ENCODE measurements at places on chromosomes 1 and 21.

- DNase-seq: no peak
Measured at GRCh38 chr1:27364696-27365371, 1.9 kb downstream of the MAP3K6 start.

DNA sequence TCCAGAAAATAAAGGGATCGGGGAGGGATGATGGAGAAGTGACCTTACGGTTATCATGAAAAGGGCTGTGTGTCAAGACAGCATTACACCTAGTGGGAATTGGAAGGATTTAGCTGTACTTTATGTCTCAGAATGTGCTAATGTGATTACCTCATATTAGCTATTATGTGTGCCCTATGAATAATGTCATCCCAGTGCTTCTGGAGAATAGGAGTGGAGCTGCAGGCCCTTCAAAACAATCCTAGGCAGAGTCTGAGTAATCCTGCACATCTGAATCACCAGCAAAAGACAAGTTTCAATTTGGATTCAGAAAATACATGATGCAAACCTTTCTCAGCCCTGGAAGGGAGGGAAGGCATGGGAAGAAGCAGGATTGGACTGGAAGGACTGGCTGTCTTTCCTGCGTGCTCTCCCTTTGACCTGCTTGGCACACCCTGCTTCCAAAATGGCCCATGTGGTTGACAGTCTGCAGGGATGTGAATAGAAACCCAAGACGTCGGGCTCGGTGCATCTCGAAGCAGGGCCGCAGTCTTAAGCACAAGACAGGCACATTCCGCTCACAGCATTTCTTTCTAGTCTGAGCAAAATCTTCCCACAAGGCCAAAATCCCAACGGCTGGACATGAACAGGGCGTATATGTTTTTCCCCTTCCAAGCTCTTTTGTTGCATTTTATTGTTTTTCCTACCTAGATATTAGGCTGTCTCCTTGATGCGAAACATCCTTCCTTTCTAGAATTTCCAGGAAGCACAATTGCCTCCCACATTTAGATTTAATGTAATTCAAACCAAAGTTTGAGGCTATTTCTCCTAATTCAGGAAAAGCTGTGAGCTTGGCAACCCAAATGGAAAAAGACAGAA lies 54.3 kb upstream of the TARBP1 start:
- DNase-seq: no peak

- peak; percentile 33 for DNase-seq
Measured at GRCh38 chr1:247387096-247387495, 28.9 kb upstream of the NLRP3 start.

DNA sequence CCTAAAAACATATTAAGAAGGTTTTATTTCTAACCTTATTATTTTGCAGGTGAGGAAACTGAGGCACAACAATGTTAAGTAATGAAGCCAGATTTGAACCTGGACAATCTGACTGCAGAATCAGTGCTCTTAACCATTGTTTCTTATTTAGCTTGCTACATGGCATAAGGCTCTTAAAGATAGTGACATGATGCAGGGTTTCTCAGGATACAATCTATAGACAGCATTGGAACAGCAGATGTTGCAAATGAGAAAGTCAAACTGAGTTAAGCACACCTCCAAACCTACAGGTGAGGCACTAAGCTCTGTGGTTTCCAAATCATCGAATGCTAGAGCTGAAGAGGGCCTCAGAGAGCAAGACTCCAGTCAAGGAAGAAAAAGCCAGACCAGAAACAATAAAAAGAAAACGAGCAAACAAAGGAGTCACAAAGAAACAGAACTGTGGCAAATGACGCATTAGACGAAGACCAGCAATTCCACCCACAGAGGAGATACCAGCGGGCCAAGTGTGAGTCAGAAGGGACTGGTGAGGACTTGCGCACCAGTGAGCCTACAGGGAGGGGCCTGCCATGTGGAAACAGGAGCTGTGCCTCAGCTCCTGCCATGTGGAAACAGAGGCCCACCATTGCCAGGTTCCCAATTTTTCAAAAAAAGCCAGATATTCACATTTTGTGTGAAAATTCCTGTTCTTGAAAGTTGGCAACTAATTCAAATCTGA lies 14.4 kb downstream of the CD58 start:
- no peak for DNase-seq

- DNase-seq: no peak
Measured at GRCh38 chr1:236282425-236282716, 613 bp upstream of the ERO1B start.

GRCh38 chr1:162649583-162649982 lies 17.3 kb downstream of the DDR2 start:
- no peak for DNase-seq

GRCh38 chr1:244336232-244336899 lies 115.3 kb downstream of the ADSS2 start:
- DNase-seq: no peak

DNA sequence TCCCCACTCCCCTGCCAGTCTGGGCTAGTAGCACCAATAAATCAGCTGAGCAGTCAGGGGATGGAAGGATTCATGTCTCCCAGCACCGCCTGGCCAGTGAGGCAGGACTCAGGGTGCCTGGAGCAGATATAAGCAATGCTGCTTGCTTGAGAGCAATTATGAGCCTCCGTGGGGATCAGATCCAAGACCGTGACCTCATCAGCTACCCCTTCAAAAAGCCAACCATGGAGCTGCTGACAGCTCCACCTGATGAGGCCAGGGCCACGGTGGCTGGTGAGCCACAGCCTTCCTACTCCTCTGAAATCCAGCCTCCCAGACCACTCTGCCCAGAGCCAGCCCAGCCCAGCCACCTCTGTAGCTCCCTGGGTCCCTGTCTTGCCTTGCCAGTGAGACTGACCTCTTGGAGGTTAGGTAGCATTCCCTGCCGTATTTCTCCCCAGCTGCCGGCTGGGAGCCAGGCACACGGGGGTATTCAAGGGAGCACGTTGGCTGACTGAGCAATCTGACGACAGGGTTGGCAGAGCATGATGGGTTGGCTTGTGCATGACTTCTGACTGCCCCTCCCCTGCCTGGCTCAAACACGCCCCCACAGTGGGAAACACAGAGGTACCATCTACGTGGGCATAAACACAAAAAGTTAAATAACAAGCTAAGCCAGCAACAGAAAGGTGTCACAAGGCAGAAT lies 28.4 kb downstream of the SYT2 start:
- DNase-seq: no peak

DNA sequence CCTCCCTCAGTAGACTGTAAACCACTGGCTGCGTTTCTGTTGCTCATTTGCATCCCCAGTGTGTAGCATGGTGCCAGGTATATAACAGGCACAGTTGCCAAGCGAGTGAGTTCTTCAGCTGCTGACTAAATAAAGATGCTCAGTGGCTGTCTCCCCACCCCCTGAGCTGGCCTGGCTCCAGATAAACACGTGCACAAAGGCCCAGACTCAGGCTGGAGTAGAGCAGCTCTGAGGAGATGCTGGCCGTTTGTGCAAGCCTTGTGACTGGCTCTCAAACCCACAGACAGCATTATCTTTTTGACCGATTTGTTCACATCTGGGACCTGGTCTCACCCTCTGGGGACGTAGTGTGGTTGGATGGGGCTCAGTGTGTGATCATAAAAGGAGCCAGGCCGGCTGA lies 7.1 kb downstream of the CHRNB2 start:
- no peak for DNase-seq

DNA sequence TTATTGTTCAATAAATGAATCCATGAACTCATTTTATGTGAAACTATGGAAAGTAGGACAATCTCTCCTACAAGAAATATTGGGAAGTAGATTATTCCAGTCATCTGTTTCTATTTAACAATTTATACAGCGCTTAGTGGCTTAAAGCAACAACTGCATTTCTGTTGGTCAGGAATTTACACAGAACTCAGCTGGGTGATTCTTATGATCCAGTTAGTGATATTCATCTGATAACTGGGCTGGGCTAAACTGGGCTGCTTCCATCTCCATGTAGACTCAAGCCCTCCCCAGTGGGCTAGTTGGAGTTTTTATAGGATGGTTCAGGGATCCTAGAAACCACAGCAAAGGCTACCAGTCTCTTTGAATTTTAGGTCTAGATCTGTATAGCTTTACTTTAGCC lies 497.9 kb upstream of the NEGR1 start:
- DNase-seq: no peak

- no peak for DNase-seq
Measured at GRCh38 chr1:234400773-234401172, 27.5 kb downstream of the COA6 start.

DNA sequence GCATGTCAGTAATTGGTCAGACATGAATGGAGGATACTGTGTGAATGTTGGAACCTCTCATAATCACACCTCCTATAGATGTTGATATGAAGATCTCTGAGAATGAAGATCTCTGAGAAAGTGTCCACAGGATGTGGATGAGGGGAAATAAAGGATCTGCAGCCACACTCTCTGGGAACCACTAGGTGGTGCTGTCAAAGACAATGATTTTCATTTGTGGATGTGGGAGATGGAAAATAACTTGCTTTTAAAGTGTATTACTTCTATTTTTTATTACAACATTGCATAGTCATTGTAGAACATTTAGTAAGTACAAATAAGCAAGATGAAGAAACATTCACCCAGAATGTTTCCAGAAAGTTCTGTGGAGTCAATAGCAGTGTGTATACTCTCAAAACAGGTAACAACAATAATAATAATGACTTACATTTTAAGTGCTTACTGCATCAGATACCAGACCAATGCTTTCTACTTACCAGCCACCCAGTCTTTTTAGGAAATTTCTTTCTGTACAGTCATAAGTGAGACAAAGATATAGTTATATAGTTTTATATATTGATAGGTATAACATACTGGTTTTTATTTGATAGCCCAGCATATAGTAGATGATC lies 128.2 kb downstream of the ATG4C start:
- peak; percentile 44 for DNase-seq

- no peak for DNase-seq
Measured at GRCh38 chr1:178875936-178876335, 5.1 kb upstream of the ANGPTL1 start.
